ENCODE measurements at places on chromosomes 1 and 21.

- no peak for DNase-seq
These were observed 116.6 kb upstream of the SYT6 start for GRCh38 chr1:114270282-114270681.

DNA sequence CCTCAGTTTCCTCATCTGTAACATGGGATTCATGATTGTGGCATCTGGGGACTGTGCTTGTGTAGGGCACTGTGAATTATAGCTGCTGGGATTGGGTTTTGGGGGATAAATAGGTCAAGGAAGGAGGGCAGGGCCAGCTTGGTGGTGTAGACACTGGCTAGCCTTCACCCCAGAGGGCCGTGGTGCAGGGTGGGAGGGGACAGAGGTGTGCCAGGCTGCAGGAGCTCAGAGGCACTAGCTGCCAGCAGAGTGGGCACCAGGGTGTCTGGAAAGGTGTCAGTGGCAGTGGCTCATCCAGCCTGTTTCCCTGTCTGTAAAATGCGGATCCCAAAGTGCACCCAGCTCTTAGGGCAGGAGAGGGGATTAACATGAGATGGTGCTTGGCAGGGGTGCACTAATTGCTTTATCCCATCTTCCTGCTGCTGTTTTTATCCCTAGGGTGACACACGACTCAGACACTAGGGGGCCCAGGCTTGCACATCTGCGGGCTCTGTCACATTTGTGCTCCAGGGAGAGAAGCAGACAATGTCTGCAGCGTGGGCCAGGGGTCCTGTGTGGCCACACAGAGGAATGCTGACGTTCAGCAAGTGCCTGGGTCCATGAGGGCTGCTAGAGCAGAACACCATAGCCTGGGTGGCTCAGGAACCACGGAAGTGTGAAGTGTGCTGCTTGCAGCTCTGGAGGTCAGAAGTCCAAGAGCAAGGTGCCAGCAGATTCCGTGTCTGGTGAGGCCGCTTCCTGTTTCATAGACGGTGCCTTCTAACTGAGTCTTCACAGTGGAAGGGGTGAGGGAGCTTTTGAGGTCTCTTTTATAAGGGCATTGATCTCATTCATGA, 19.3 kb downstream of the OBSCN start:
- DNase-seq: no peak

GRCh38 chr1:197374428-197374827, 106.4 kb downstream of the CRB1 start:
- DNase-seq: no peak

GRCh38 chr1:191912517-191912916, 245.7 kb upstream of the RGS18 start:
- no peak for DNase-seq

- no peak for DNase-seq
These were observed 30.0 kb downstream of the XCL2 start for GRCh38 chr1:168513656-168514404.
